ENCODE measurements at places on chromosomes 2 and 18.

- DNase-seq, result no peak
Measured at GRCh38 chr2:188973641-188974040, 532 bp upstream of the COL3A1 start.

GRCh38 chr2:112629823-112630222, 15.9 kb upstream of the SLC20A1 start:
- no peak for DNase-seq

- DNase-seq, result no peak
Measured at GRCh38 chr18:73023975-73024374, 156.2 kb upstream of the NETO1 start.

DNA sequence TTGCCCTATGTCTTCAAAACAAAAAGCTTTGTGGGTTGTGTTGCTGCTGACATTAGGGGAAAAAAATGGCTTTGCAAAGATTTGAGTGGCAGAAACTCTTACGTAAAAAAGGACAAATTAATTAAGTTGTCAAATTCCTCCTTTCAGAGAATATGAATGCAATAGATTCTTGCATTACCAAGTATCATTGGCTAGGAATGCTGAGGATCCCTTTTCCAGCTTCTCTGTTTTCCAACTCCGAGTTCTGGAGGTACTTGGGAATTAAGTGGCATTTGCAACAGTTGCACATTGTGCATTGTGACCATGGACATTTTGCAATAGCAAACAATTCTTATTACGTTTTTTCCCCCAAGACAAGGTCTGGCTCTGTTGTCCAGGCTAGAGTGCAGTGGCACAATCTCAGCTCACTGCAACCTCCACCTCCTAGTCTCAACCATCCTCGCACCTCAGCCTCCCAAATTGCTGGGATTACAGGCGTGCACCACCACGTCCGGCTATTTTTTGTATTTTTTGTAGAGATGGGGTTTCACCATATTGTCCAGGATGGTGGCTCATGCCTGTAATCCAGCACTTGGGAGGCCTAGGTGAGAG, 29.9 kb upstream of the PPP1CB start:
- DNase-seq, result no peak

GRCh38 chr2:66815886-66816285, 381.0 kb downstream of the MEIS1 start:
- no peak for DNase-seq

DNA sequence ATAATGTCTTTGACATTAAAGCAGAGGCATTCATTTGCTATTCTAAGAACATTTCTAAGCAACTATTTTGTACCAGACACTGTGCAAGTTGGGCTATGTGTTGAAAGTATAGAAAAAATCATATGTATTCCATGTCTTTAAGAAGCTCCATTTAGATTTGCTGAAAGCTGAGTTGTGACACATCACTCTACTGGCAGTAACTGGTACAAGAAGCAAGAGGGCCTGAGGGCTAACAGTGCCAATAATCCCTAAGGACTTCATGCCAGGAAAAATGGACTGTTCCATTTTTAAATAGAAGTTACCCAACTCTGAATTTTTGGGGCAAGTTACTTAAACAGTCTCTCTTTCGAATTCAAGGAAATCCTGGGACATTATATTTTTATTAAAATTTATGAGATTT, 178.7 kb downstream of the SRBD1 start:
- no peak for DNase-seq

- DNase-seq, result no peak
Measured at GRCh38 chr2:218168016-218168415, 1.3 kb upstream of the CXCR1 start.

DNA sequence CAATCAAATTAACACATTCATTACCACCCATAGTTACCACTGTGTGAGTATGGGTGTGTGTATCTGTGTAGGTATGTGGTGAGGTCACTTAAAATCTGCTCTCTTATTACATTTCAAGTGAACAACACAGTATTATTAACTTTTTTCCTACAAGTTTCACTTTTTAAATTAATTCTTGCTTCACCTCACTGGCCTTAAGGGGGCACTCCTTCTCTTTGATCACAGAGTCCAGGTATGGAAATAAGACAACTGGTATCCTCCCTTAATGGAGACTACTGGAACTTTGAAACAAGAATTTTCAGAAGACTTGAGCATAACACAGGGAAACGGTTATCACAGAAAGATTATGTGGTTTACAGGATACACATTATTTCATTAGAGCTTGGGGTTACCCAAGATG, 255.8 kb downstream of the ASXL3 start:
- DNase-seq, result no peak

GRCh38 chr2:33158482-33159003, 211.8 kb downstream of the LTBP1 start:
- DNase-seq, result no peak

DNA sequence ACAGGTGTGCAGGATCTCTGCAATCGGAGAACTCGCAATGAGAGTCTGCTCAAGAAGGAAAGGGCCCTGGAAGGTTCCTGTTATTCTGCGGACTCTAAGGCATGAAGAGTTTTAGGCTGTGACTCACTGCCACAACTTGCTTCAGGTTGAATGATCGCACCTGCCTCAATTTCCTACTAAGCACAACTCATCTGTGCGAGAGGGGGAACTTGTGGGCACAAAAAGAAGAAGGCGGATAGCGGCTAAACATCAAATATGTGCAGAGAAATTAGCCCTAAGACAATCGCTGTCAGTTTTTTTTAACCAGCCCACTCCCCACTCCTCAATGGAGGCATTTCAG, 14.0 kb upstream of the CREG2 start:
- DNase-seq, result no peak

DNA sequence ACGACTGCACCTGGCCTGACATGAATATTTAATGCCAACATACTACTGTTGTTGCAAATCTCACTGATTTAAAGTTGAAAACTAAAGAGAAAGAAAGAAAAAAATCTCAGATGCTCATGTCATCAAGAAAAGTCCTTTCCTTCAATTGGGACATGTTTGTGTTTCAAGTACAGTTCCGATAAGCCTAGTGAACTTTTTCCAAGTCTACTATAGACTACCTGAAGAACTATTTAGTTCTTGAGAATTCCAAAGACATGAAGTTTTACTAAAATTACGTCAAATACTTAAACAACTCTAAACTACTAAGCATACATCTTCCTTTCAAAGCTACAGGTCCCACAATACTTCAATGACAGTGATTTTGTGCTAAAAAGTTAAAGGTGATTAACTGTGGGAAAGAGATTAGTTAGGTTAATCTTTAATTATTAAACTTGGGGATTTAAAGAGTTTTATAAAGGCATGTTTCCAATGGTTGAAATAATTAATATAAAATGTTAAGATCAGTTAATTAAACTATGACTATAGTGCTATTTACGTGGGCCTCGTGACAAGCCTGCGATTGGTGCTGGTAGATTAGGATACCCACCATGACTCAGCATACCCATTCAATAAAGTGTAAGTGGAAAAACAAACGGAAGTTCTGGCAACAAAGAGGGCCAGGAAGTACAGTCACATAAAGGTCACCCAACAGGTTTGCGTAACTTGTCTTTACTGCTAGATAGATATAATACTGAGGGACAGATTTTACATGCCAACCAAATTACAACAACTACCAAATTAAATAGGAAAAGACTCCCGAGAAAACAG, 55.5 kb downstream of the SEPTIN10 start:
- no peak for DNase-seq

DNA sequence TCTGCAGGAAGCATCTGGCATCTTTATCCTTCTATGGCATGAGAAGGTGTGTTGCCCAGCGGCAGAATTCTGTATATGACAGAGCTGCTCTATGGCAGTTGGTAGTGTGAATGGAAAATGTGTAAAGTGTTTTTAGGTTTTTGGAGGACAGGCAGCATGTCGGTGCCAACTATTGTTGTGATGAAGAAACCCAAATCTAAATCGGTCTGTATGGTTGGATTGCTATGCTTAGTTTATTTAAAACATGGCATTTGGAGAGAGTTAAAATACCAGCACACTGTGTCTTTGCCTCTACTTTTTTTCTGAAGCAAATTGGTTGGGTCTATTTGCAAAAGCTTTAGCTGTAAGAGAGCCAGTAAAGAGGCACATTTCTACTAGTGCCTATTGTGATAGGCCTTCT, 136.7 kb downstream of the CTNNA2 start:
- DNase-seq, result no peak

- no peak for DNase-seq
Measured at GRCh38 chr2:182597570-182598295, 118.3 kb upstream of the DNAJC10 start.
